CD4-positive, alpha-beta T cell treated with Interleukin-17A for 4 hours (primary cell): ENCODE measurements at places on chromosomes 3 and 15.

- DNase-seq: no peak
Observed at GRCh38 chr15:58288592-58288991, 143.2 kb upstream of the LIPC start.

GRCh38 chr15:39486621-39487457 lies 94.0 kb upstream of the THBS1 start:
- DNase-seq: no peak

GRCh38 chr3:111299192-111299615 lies 227.6 kb downstream of the NECTIN3 start:
- no peak for DNase-seq

DNA sequence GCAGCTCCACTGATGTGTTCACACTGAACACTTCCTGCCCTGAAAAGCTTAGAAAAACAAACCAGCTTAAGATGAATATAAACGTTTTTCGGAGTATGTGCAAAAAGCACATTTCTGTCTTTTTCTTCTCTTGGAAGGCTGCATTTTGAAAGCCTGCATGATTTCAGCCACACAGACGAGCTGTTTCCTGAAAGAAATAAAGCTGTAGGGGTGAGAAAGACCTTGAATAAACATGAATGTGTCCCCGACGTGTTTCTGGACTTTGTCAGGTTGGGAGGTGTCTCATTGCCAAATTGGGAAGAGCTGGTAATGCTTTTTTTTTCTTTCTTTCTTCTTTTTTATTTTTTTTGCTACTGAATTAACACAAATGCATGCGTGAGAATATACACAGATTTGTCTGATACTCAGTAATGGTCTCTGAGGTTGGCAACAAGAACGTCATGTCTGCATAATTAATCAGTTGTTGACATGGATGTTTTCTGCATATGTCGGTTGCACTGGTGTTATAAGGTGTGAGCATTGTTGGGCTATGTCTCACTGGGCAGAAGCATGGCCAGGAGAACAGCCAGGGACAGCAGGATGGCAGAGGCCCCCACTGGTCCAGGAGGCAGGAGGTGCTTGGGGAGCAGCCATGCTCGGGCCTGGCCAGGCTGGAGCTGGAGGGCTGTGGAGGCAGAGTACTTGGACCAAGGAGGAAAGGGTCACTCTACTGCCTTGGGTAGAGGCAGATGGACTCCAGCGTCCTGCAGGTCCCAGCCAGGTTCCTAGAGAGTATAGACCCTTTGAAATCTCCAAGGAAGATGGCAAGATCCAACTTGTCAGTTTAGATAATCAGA lies 39.0 kb downstream of the ADAMTSL3 start:
- DNase-seq: no peak

GRCh38 chr15:101407966-101408775 lies 81.3 kb downstream of the PCSK6 start:
- DNase-seq: no peak

- no peak for DNase-seq
Observed at GRCh38 chr15:68734881-68735280, 85.8 kb downstream of the ANP32A start.

DNA sequence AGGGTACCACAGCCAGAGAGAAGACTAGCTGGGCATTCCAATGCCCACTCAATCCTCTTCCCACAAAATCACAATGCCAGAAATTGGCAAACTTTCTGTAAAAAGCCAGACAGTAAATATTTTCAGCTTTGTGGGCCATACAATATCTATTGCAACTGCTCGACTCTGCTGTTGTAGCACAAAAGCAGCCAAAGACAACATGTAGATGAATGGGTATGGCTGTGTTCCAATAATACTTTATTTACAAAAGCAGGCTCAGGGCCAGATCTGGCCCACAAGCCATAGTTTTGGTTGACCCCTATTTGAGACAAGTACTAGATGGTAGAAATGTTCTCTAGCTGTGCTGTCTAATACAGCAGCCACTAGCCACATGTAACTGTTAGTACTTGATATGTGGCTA lies 330.9 kb downstream of the ERC2 start:
- no peak for DNase-seq

DNA sequence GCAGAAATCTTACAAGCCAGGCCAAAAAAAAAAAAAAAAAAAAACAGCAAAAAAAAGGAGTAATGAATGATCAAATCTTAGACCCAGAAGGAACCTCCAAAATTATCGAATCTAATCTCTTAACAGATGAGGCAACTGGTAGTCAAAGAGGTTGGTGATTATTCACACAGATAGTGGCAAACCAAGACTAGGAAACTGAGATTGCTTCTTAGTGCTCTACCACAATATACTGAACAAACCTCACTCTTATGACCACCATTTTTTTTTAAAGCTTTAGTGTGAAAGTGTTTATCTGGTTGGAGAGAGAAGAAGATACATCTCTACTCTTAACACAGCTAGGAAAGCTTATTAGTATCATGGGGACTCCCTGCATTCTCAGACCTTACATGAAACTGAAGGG lies 17.3 kb downstream of the ATOSA start:
- DNase-seq: no peak
